ENCODE measurements at places on chromosomes 16 and 17.

DNA sequence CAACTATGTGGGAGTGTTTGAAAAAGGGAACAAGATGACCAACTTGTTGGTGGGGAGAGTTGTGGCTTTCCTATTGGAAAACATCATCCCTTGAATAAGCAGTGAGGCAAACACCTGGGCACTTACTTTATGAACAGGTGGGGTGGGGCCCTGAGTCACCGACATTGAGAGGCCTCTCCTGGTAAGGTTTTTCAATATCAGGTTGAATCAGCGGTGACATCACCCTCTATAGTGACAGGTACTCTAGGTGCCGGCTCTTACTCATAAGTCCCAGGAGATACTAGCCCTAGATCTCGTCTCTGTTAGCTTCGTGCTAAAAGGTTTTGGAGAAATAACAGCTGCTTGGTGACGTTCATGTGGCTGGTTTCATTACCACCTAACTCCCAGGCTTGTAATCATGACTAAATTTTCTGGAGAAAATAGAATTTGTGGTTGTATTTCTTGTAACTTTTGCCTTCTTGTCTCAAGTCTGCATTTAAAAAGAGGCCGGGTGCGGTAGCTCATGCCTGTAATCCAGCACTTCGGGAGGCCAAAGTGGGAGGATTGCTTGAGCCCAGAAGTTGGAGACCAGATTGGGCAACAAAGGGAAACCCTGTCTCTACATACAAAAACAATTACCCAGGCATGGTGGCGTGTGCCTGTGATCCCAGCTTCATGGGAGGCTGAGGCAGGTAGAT lies 19.3 kb downstream of the CDH1 start:
- DNase-seq: peak; percentile 100

DNA sequence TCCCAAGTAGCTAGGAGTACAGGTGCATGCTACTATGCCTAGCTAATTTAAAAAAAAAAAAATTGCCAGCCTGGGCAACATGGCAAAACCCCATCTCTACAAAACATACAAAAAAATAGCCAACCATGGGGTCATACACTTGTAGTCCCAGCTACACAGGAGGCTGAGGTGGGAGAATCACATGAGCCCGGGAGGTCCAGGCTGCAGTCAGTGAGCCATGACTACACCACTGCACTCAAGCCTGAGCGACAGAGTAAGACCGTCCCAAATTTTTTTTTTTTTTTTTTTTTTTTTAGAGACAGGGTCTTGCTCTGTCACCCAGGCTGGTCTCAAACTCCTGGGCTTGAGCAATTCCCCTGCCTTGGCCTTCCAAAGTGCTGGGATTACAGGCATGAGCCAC lies 14.8 kb downstream of the CHAD start:
- DNase-seq: no peak

- DNase-seq: no peak
Measured at GRCh38 chr17:76848670-76849069, 19.5 kb upstream of the MGAT5B start.

GRCh38 chr16:86501989-86502855 lies 8.1 kb upstream of the FOXF1 start:
- DNase-seq: no peak

- no peak for DNase-seq
Measured at GRCh38 chr16:56564793-56565477, at the start of gene MT4. Gene MT4 (plus strand): TSS chr16:56565073. CDS start chr16:56565129, 56 bp downstream.
